ENCODE measurements at places on chromosomes 7 and 10. TPM values are rescaled to one million over a fixed set of nuclear protein-coding genes. Genes with fewer than 3 reads are reported as not detected.

The C10orf143 gene
- total RNA-seq = 4.0 TPM

DNA sequence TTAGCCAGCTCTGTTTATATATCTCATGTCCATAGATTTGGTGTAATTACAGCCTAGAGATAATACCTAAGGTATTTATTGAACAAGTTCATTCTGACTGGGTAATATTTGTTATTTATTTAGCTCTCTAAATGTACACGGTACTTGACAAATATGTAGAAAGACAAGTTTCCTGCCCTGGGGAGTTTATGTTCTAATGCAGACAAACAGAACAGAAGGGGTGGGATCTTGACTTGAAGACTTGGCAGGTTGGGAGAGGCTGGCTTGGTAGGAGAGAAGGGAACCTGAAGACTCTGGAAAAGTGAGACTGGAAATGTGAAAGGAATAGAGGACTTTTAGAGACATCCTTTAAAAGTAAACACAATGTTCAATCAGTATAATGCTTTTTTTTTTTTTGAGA is 97.7 kb upstream of the CDK6 start:
- DNase-seq = no peak
- H3K4me3 ChIP-seq = no peak overlapping the region
- H3K27ac ChIP-seq = no peak overlapping the region
- H3K27me3 ChIP-seq = peaks cover 14% of the 10 kb centered on the region

GRCh38 chr10:11397980-11398580 is 213.4 kb downstream of the USP6NL start:
- no peaks in the 10 kb centered on the region for H3K27me3 ChIP-seq
- H3K27ac ChIP-seq = no peak overlapping the region
- peaks cover 7% of the 10 kb centered on the region for H3K36me3 ChIP-seq
- no peak for DNase-seq
- H3K4me3 ChIP-seq = no peak overlapping the region

DNA sequence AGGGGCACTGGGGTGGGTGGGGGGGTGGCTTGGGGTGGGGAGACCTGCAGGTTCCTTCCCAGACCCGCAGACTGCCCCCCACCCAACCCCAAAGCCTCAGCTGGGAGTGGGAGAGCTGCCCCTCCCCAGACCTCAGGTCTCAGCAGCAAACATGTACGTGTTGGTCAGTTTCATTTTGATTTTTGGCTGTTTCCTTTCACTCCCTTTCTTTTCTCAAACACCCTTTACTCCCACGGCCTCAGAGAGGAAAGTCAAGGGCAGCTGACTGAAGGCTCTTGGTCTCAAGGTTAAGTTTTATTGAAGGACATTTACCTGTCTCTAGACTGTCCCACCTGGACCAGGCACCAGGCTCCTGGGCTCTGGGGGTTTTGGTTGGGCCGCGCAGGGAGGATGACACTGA is 34.1 kb upstream of the HSPB1 start:
- H3K4me1 ChIP-seq = peaks cover 13% of the 10 kb centered on the region
- no peak for DNase-seq
- no peak overlapping the region for H3K27ac ChIP-seq
- no peak overlapping the region for H3K4me3 ChIP-seq

- no peaks in the 10 kb centered on the region for H3K4me1 ChIP-seq
- H3K4me3 ChIP-seq = no peak overlapping the region
- no peaks in the 10 kb centered on the region for H3K36me3 ChIP-seq
- H3K27ac ChIP-seq = no peak overlapping the region
Measured at GRCh38 chr7:51590746-51591145, 274.1 kb upstream of the COBL start.

GRCh38 chr7:117238472-117238871 is 84.4 kb downstream of the WNT2 start:
- H3K4me1 ChIP-seq = no peaks in the 10 kb centered on the region
- no peak overlapping the region for H3K4me3 ChIP-seq
- no peak for DNase-seq
- no peak overlapping the region for H3K27ac ChIP-seq

- no peaks in the 10 kb centered on the region for H3K27me3 ChIP-seq
- no peak overlapping the region for H3K4me3 ChIP-seq
Measured at GRCh38 chr10:15821046-15821683, 39.1 kb downstream of the MINDY3 start.

DNA sequence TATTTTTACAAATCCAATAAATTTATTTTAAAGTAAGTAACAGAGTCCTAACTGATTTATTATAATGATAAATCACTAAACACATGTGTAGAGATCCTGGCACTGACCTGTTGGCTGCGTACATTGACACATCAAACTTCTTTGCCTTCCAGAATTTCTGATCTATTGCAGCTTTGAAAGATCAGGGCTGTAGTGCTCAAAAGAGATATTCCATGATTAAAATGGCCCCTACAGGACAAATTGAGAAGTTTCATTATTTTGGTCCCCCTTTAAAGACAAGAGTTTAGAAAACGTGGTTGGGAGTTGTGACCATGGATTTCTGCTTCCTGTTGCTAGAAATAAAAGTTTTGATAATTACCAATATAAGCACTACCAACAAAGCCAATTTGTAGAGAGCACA is 87.7 kb upstream of the PDK4 start:
- no peaks in the 10 kb centered on the region for H3K4me1 ChIP-seq
- H3K27me3 ChIP-seq = no peaks in the 10 kb centered on the region
- H3K27ac ChIP-seq = no peak overlapping the region

DNA sequence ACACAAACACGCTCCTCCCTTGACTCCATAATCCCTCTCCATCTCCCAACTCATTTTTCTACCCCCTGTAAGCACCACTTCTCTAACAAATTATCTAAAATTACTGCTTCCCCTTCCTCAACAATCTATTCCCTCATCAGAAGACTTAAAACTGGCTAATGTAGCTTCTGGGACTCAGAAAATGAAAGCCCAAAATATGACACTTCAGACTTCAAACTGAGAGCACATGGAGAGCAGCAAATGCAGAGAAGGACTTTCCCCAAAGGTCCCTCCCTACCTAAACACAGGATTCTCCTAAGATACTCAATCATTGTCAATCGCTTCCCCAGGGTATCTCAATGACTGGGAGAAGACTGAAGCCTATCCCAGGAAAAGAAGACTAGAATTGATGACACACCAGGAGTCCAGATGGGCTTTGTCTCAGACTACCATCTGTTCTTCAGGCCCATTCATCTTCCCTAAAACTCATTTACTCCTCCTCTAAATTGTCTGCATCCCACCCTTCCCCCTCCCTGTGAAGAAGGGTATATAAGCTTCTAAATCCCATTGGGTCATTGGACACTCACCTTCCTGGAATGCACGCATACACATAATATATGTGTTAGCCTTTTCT is 39.2 kb downstream of the ST8SIA6 start:
- DNase-seq = no peak
- no peaks in the 10 kb centered on the region for H3K27me3 ChIP-seq
- H3K4me1 ChIP-seq = peaks cover 11% of the 10 kb centered on the region
- H3K36me3 ChIP-seq = no peaks in the 10 kb centered on the region
- no peak overlapping the region for H3K27ac ChIP-seq
- H3K4me3 ChIP-seq = no peak overlapping the region
